Left hindlimb (tissue), 1 donor: ENCODE measurements at places on chromosomes 4 and X.

- DNase-seq = no peak
Measured at GRCh38 chrX:66672106-66672505, 33.2 kb upstream of the EDA2R start.

GRCh38 chr4:30717208-30718020 is 2.8 kb upstream of the PCDH7 start:
- peak; percentile 84 for DNase-seq

DNA sequence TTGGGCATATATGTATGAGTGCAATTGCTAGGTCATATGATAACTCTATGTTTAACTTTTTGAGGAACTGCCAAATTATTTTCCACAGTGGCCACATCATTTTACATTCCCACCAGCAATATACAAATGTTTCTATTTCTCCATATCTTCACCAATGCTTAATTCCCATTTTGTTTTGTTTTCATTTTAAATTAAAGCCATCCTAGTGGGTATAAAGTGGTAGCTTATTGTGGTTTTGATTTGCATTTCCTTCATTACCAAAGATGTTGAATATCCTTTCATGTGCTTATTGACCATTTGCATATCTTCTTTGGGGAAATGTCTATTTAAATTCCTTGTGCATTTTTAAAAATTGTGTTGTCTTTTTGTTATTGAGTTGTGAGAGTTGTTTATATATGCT is 36.7 kb upstream of the SCOC start:
- DNase-seq = no peak

DNA sequence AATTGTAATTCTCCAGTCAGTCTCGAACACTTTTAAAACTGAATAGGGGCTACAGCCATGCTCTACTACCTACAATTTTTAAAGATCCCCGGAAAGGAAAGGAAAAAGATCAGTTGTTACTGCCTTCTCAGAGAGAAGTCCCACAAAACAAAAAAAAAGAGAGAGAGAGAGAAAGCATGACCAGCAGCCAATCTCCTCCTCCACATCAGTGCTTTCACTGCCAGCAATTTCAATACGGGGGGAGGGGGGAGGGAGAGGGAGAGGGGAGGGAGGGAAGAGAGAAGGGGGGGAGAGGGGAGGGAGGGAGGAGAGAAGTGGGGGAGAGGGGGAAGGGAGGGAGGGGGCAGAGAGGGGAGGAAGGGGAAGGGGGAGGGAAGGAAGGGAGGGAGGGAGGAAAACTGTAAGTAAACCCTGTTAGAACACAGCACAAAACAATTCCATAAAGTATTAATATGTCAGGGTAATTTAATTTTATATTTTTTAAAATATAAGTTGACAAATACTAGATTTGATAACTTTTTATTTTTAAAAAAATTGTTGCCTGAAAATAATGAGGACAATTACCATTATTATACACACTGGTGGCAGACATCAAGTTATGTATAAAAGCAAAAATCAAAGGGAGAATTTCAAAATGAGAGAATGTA is 108.0 kb downstream of the LRBA start:
- no peak for DNase-seq

DNA sequence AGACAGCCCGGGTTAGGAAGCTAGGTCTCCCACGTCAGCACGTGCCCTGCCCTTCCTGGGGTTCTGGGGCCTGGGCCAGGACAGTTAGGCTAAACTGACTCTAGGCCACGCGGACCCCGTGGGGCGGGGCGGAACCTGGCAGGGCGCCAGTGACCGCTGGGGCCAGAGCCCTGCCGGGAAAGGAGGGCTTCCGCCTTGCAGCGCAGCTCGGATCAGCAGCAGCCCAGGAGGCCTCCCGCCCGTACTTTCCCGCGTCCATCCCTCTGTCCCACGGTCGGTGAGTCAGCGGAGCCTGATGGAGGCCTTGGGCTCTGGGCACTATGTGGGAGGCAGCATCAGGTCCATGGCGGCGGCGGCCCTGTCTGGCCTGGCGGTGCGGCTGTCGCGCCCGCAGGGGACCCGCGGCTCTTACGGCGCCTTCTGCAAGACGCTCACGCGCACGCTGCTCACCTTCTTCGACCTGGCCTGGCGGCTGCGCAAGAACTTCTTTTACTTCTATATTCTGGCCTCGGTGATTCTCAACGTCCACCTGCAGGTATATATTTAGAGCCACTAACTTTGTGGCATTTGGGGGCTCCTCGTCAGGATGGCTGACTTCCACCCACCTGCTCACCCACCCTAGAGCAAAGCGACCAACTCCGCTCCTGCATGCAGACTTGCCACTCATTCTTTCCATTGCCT is at the start of gene SMIM10:
Gene SMIM10 (plus strand): TSS at position 191 of the 681 bp plus-strand sequence. CDS start 105 bp downstream, at position 296.
- peak; percentile 83 for DNase-seq

GRCh38 chrX:154828016-154828408 is 6.5 kb downstream of the SMIM9 start:
- no peak for DNase-seq

GRCh38 chr4:113673450-113673849 is 88.1 kb downstream of the CAMK2D start:
- DNase-seq = no peak

GRCh38 chr4:25043548-25043947 is 12.8 kb upstream of the LGI2 start:
- DNase-seq = no peak

DNA sequence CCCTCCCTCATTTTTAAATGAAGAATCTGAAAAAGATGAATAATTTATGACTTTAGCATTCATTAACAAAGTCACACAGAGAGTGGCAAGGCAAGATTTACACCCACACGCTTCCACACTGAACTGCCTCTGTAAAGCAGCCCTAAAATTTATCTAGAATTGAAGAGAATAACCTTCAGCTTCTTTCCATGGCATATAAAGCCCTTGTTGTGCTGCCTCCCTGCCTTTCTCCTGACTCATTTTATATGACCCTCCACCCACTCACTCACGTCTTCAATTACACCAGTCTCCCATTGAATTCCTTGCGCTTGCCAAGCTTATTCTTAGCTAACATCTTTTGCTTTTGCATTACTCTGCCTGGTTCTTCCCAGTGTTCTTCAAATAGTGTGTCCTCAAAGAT is 2649.3 kb downstream of the PCDH7 start:
- DNase-seq = no peak

DNA sequence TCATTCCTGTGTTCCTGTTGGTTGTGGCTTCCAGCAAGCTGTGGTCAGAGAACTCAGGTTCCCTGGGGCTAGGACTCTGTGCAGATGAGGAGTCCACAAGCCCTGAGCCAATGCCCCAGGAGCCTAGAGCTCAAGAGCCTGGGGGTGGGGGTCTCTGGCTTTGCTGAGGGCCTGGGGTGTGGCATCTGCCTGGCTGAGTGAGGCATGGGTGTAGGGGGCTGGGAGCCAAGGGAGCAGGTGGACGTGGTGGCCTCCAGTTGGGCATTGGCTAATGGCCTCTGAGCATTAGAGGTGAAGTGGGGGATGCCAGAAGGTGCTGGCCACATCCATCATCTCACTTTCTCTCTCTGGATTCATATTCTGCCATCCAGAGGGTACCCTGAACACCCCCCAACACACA is 5.3 kb upstream of the MAMLD1 start:
- no peak for DNase-seq

DNA sequence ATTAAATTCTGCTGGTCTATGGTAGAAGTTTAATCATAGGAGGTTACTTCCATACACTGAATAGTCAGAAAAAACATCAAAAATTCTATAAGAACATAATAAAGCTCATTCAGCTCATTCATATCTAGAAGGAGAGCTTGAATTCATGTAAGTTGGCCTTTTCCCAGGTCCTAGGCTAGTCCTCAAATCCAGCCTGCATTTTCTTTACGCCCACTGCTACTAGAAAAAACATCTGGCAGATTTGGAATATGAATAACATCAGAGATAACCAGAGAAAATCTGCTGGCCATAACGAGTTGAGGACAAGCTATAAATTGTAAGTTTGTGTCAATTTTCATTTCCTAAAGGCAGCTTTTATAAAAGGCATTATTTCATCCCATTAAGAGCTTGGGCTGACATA is 95.5 kb downstream of the MXRA5 start:
- DNase-seq = no peak

DNA sequence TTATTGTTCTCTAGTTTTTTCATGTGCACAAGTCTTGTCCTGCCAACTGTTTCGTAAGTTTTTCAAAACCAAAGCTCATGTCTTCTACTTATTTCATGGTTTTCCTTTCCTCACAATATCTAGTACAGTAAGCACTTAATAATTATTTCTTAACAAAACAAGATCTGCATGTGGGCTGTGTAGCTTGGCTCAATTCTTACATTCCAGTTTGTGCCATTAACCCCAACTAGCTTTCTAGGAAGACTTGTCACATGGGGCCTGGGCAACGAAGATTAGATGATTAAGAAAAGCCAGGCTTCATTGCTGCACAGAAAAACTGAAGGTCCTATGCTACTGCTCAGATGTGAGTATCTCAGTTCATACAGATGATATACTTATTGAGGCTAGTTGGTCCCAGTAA is 155.3 kb upstream of the TEX13A start:
- DNase-seq = no peak

DNA sequence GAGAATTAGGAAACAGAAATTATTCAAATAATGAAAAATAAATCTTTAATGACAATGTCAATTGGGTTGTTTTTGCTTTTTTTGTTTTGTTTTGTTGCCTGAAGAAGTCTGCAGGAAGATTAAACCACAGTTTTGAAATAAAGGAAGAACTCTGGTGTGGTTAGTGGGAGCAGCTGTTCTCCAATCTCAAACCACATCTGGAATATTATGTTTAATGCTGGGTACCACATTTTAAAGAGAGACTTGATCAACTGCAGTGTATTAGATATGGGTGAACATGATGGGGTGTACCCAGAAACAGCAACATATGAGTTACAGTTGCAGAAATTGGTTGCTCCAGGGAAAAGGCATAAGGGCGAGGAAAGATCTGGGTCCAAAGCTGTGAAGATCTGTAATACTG is 171.2 kb upstream of the RPL34 start:
- DNase-seq = no peak

- DNase-seq = no peak
Measured at GRCh38 chrX:12911122-12911470, 4.7 kb downstream of the TLR8 start.

DNA sequence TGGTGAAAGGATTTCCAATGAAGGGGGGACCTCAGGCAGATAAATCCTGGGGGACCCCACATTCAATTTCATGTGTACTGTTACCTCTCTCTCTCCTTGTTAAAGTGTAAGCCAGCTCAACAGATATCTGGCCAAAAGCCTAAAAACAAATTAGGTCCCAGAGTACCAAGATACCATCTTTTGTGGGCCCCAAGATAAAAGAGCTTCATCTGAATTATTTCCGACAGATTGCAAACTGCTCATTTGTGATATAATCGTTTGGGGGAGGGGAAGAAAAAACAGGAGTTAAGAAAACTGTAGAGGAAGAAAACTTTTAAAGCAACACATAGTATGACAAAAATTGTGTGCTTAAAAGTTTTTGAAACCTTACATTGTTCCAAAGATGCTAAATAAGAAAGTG is 33.6 kb downstream of the GRIA3 start:
- DNase-seq = no peak

DNA sequence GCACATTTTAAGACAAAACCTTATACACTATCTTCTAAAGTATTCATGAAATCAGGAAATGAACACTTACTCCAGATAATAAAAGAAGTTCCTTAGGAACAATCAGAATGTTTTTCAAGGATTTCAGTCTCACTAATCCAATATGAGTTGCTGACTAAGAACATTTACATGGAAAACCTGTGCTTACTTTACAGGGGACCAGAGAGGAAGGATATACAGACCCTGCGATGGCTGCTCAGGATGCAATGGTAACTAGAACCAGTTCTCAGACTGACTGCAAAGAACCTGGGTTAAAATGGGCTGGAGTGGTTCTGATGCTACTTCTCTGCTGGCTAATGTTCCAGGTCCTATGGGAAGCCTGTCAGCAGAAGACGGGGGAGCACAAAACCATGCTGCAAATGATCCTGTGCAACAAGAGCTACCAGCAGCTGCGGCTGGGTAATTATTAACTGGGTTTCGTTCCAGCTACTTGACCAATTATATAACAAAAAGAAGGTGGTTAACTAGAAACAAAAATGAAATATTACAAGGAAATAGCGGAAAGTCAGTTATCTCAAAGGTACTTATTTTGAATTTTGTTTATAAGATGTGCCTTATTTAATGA is 85.3 kb downstream of the ANXA10 start:
- DNase-seq = no peak

- no peak for DNase-seq
Measured at GRCh38 chr4:16120720-16121119, 36.9 kb upstream of the PROM1 start.

DNA sequence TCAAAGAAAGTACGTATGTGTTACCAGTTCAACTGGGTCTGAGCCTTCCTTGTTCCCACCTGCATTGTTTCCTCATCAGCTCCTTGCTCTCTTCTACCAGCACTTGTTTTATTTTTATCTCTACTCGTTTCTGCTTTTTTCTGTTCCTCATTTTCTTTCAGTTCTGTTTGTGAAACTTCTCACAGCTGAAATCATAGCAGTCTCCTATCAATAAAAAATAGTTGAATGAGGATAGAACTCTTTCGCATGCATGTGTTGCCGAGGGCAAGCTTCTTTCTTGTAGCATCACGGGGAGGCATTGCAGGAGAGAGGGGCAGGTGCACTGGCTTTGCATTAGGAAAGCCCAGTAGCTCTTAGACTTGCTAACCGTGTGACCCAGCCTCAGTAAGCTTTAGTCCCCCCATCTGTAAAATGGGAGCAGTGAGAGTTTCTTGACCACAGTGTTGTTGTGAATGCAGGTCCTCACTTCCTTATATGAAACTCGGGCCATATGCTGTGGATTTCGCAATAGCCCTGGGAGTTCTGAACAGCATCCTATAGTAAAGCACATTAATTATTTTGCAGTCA is 24.7 kb downstream of the OFD1 start:
- no peak for DNase-seq
